HepG2 (cell line): ENCODE measurements at places on chromosomes 2 and 18.

GRCh38 chr2:120453635-120453998 lies 107.7 kb downstream of the INHBB start:
- peak; percentile 61 for DNase-seq

DNA sequence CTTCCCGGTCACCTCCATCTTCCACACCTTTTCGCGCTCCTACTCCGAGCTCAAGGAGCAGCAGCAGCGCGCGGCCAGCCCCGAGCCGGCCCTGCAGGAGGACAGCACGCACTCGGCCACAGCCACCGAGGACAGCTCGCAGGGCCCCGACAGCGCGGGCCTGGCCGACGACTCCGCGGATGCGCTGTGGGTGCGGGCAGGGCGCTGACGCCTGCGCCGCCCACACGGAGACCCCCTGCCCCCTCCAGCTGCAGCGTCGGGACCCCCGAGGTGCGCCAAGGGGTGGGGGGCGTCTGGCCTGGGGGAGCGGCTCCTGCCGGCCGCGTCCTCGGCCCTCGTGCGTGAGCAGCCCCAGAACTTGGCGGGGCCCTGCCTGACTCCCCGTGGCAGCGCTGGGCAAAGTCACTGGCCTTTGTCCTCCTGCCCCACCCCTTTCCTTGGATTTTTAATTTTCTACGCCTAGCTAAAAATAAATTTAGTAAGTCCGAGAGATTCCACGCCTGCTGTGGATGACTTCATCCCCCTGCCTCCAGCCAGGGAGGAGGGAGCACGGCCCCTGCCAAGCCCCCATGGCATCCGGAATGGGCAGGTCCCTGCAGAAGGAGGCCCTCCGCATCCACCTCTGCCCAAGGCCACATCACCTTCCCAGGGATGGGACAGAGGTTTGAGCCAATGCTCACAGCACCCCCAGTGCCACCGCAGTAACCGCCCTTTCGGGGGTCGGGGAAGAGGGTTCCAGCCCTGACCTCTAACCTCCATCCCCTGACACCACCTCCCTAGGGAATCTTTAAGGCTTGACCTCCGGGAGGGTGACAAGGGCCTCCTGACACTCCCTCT lies 51.6 kb downstream of the SLC66A2 start:
- no peak for DNase-seq

DNA sequence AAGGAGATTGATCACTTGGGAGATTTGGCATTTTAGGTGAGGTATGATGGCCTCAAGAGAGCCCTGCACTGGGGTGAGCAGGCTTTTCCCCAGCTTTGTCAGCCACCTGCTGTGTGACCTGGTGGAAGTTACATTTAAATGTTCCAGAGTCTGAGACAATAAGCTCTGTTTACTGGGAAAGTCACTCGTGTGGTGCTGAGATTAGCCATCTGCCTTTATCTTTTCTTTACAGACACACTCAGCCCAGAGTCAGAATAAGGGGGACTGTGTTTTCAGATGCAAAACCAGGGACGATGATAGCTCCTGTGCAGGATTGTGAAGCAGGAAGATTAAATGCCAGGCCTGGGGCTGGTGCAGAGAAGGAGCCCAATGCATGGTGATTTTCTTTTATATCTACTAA lies 47.9 kb downstream of the SH3RF3 start:
- no peak for DNase-seq

- DNase-seq: no peak
These were observed 147.8 kb downstream of the KCNE4 start for GRCh38 chr2:223199531-223200515.

GRCh38 chr2:130916438-130916705 lies 79.7 kb downstream of the ARHGEF4 start:
- no peak for DNase-seq
